T-helper 17 cell (primary cell): ENCODE measurements at places on chromosomes 3 and 15.

GRCh38 chr3:184078851-184079250, 18.0 kb upstream of the HTR3E start:
- no peak for DNase-seq

DNA sequence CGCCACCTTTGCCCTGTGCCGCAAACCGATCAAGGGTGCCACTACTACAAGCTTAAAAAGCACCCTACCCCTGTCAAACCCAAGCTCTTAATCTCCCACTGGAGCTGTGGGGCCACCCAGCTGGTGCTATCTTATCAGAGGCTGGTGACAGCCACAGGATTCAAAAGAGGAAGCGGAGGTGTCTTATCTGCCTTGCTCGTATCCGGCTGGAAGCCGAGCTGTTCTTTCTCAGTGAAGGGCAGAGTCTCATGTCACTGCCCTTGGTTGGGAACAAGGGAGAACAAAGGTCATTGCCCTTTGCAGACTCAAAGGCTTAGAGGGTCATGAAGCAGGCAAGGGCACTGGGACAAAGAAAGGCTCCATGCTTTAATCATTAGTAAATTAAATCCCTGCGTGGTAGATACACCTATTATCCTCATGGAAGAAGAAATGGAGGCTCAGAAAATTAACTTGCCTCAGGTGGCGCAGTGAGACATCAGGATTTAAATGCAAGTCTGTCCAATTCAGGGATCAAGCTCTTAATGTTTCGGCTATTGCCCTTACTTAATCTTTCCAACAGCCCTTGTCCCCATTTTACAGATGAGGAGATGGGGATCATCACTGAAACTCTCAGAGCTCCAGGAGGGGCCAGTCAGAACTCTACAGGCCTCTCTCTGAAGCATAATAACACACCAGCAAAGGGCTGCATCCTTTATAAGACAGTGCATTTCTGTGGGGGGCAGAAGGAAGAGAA, 360.0 kb upstream of the PROK2 start:
- no peak for DNase-seq

DNA sequence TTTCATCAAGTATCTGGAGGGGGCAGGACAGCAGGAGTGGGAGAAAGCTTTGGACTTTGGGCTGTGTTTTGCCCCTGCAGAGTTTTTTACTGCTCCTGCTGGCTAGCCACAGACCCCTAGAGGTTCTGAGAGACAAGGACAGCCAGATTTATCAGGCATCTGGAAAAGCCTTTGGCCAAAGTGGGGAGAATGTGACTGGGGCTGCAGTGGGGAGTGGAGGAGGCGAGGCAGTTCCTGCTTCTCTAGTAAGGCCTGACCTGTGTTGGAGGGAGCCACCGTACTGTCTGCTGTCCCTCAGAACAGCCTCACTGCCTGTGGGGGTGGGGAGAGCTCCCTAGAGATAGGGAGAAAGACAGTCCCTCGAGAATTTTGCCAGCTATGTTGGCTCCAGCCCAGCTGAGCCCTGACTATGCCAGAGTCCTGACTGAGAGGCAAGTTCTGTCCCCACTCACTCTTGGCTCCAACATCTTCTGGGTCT, 2.2 kb downstream of the ALPK3 start:
- DNase-seq, result no peak

- DNase-seq, result no peak
These were observed 391.8 kb downstream of the ZPLD1 start for GRCh38 chr3:102826636-102827035.

DNA sequence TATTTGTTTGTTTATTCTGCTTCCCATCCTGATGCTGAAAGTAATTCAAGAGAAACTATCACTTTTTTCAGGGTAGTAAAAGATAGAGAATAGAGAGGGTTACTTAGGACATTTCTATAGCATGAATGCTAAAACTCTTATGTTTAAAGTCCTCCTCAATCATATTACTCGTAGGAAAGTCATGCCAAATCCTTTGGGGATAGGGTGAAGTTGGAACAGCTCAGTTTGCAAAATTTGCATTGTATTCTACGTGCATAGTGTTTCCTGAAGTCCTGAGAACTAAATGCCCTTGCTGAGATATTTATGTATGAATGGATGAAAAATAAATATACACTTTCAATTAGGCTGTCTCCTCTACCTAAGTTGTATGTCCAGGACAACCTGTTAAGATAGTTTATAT, 14.6 kb downstream of the PLSCR5 start:
- DNase-seq, result no peak

DNA sequence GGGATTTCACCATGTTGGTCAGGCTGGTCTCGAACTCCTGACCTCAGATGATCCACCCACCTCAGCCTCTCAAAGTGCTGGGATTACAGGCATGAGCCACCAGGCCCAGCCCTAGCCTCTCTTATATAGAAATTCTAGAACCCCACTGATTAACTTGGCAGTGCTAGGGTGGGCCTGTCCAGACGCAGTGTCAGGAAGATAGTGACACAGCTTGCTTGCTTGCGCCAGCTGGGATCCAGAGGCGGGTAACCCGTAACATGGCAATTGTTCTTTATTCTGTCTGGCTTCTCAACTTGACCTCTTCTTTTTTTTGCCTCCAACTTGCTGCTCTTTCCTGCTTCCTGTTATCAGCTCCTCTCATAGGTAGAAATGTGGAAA, 16.2 kb downstream of the CEP19 start:
- DNase-seq, result no peak

- DNase-seq, result no peak
These were observed 31.0 kb downstream of the IQSEC1 start for GRCh38 chr3:13042127-13042701.

- no peak for DNase-seq
These were observed 9.8 kb downstream of the ISG20 start for GRCh38 chr15:88648357-88649214.

DNA sequence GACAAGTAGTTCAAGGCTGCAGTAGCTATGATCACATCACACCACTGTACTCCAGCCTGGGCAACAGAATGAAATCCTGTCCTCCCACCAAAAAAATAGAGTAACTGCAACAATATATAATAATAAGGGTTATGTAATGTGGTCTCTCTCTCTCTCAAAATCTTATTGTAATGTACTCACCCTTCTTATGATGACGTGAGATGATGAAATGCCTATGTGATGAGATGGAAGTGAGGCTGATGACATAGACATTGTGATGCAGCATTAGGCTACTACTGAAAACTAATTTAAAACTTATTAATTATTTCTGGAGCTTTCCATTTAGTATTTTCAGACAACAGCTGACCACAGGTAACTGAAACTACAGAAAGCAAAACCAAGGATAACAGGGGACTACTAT, 27.4 kb downstream of the TASOR start:
- DNase-seq, result no peak
